Fibroblast of skin of left quadriceps (primary cell): ENCODE measurements at places on chromosomes 4 and X.

GRCh38 chr4:79833857-79834256 lies 239.2 kb downstream of the ANTXR2 start:
- DNase-seq = no peak

DNA sequence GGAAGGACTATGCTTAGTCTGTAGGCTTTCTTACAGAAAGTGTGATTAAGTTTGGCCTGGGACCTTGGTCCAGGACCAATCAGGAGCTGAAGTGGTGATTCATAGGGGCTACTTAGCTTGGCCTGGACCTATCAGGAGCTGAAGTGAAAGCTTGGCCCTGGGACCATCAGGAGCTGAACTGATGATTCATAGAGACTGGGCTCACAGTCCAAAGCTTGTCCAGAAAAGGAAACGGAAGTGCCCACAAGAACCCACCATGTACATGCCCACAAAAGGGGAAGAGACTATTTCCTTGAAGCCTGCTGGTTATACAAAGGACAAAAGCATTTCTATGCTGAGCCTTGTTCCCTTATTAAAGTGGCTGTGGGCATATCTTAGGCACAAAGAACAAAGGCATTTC lies 12.6 kb downstream of the TENT5D start:
- no peak for DNase-seq

DNA sequence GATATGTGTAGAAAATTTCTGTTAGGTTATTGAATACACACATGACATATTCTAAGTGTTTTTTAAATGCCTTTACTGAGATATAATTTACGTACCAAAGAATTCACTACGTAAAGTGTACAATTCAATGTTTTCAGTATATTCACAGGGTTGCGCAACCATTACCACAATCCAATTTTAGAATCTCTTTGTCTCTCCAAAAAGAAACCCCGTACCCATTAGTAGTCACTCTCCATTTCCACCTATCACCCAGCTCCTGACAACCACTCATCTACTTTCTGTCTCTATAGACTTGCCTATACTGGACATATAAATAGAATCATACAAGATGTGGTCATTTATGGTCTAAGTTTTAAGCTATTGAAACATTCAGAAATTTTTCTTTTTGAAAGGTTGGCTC lies 53.0 kb upstream of the FBXW7 start:
- no peak for DNase-seq

DNA sequence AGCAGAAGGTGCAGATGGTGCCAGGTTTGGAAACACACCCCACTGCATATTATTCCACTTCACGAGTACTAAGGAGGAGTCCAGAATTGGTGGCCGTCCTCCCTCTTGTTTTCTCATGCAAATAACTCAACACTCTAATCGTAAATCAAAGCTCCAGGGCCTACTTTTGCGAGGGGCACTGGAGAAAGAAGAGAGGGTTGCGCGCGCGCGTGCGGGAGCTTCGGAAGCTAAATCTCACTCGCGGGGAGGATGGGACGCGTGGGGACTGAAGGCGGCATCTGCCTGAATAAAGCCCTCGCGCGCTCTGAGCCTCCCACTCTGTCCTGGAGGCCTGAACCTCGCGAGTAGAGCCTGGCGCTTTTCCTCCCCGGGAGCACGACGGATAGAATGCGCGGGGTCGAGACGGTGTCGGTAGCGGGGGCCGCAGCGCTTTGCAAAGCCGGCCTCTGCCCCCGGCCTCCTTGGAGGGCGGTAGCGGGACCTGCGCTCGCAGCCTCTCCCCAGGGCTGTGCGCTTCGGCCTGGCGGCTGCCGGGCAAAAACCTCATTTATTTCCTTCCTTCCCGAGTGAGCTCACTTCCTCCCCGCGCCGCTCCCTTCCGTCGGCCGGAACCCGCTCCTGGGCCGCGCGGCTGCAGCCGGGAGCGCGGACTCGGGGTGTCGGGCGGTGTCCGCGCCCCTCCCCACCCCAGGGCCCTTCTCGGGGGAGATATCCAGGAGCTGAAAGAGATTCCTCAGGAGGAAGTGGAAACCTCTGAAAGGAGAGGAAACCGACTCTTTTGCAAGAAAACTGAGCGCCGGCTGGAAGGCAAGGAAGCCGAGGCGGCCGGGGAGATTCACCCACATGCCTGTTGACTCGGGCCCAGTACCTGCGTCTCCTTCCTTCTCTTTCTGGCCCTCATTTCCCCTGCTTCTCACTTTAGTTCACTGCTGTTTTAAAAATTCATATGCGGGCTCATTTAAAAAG lies 20.7 kb downstream of the HAND2 start:
- no peak for DNase-seq

- no peak for DNase-seq
These were observed 40.5 kb downstream of the SETD7 start for GRCh38 chr4:139515531-139515958.

DNA sequence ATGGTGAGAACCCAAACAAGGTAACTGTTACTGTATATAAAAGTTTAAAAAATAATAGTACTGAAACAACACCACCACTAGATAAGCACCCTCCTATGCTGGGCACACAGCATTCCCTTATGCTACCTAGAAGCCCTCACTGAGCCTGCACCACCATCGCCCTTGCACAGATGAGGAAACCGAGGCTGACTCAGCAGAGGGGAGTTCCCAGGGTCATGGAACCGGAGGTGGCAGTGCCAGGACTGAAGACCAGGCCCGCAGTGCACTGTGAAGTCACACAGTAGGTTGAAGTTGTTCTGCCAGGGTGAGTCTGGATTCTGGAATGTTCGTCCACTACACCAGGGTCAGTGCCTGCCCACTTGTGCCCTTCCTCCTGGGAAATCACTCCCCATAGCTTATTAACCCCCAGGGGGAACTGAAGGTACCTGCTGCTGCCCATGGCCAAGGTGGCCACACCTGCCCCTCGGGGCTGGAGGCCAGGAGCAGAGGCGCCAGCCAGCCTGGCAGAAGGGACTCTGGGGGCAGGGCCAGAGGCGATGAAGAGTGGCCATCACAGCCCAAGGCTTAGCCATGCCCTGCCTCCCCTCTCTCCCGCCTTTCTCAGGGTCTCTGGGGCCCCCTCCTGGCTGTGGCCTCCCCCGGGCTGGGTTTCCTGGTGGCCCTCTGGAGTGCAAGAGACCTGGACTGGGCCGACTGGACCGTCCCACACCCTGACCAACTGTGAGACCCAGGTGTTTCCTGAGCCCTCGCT lies 15.1 kb upstream of the ABLIM2 start:
- no peak for DNase-seq

GRCh38 chr4:1788254-1788973 lies 4.7 kb upstream of the FGFR3 start:
- no peak for DNase-seq

DNA sequence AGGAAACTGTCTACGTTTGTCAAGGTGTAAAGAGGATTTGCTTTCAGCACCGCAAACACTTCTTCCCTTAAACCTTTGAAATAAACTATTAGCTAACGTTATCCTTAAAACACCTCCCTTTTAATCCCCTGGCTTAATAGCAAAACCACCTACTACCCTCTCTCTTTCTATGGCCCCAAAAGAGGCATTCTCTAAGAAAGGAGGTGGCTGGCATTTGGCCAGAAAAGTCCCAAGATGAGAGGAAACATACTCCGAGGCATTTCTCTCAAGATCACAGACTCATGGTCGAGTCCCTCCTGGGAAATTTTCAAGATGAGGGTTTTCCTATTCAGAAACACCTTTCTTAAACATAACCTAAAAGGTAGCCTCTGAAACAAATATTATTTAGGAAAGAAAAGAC lies 60.6 kb upstream of the VCX3B start:
- DNase-seq = no peak

- DNase-seq = no peak
These were observed 459.4 kb downstream of the DTHD1 start for GRCh38 chr4:36740796-36741310.

GRCh38 chr4:185710487-185710995 lies 101.5 kb downstream of the SORBS2 start:
- DNase-seq = no peak

- no peak for DNase-seq
These were observed 95.2 kb downstream of the SNCA start for GRCh38 chr4:89741768-89742167.

DNA sequence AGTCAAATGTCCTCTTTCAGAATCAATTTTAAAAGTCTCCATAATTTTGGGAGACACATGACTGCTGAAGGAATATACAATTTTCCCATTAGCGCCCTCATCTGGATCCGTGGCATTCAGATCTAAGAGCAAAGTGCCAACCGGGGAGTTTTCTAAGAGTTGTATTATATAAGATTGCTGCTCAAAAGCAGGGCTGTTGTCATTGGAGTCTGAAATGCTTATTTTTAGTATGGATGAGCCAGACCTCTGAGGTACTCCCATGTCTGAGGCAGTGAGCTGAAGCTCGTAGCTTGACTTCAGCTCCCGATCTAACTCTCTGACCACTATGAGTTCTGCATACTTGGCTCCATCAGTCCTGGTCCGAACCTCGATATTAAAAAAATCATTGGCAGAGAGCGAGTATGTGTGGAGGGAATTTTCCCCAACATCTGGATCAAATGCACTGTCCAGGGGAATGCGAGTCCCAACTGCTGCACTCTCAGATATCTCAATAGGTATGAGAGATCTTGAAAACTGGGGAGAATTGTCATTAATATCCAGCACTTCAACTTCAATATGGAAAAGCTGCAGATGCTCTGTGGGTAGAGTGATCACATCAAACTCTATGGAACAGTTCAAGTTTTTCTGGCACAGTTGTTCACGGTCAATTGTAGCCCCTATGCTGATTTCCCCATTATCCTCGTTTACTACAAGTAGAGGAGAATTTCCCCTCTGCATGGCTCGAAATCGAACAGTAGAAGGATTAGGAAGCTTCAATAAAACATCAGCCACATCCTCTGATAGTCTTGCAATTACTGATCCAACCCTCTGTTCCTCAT lies 917 bp downstream of the PCDH18 start:
- no peak for DNase-seq

DNA sequence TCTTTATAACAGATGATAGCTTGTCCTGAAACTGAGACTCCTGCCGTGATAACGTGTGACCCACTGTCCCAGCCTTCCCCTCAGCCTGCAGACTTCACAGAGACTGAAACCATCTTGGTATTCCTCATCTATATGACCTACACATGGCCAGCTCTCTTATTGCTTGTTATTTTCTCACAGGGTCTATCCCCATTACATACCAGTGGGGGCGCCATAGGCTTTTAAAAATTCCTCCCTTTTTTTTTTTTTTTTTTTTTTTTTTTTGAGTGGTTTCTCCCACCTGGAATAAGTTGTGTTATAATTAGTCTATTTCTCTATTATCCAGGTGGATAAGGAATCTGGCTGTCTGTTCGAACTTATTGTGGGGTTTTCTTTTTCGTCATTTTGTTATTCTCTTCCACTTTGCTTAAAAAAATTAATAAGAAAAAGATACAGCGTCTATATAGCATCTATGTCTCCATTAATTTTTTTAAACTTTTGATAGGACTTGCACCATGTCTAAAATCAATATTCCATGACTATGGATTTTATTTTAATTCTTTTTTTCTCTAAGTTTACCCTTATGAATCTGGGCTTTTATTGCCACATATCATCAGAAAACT lies 47.2 kb downstream of the GYG2 start:
- no peak for DNase-seq

DNA sequence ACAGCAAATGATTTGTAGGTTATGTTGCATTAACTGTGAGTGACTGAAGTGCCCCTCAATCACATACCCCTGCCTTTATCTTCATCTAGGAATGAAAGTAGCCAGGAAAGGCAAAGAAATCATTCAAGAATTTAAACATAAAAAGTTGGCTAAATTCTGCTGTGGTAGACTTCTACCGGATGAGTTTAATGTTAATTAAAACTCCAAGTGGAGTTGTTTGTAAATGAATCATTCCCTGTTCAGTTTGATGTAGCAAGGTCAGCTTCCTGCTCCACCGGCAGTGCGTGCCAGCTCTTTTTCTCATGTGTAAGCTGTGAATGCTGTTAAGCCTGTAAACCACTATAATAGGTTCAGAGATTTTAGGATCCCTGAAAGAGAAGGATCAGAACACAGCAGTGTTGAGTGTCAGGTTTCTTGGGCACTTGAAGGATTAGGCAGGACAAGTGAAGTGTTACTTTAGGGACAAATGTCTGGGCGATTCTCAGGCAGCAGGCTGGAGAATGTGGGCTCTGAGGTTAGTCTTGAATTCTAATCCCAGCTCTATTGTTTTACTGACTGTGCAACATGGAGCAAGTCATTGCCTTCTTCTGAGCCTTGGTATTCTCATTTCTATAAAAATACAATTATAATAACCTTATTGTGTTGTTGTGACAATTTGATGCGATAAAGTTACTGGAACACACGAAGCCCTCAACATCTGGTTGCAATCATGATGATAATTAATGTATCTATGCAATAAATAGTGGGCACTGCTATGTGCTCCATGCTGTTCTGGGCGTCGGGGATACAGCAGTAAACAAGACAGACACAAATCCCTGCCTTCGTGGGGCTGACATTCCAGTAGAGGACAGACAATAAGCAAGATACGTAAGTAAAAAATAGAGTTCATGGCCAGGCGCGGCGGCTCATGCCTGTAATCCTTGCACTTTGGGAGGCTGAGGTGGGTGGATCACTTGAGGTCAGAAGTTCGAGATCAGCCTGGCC lies 112.0 kb downstream of the SHROOM3 start:
- peak; percentile 86 for DNase-seq

DNA sequence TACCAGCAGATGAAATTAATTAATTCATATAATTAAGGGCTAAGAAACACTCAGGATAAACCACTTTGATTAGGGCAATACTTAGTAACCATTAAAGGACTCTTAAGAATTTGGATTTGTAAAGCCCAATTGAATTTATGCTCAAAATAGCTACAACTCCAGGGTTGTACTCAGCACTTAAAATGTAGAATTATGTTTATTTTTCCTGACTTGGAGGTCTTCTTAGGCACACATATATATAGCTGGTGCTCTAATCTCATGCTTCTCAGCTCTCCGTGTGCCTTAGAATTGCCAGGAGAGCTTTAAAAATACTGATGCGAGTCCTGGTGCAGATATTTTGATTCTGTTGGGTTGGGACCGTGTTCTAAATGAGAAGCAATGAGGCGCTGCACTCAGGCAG lies 77.6 kb downstream of the SNX25 start:
- no peak for DNase-seq

- DNase-seq = no peak
These were observed 19.8 kb upstream of the QRFPR start for GRCh38 chr4:121400632-121401031.

- DNase-seq = no peak
These were observed 5.0 kb downstream of the PITX2 start for GRCh38 chr4:110617646-110618580.

GRCh38 chr4:85391071-85391470 lies 83.9 kb upstream of the ARHGAP24 start:
- DNase-seq = no peak

GRCh38 chrX:118655561-118656246 lies 71.7 kb upstream of the IL13RA1 start:
- no peak for DNase-seq

GRCh38 chr4:74157154-74157553 lies 764 bp upstream of the MTHFD2L start:
- DNase-seq = no peak

GRCh38 chrX:101369687-101370086 lies 16.3 kb downstream of the BTK start:
- DNase-seq = no peak
